ENCODE measurements at places on chromosomes 3 and 15. TPM values are rescaled to one million over a fixed set of nuclear protein-coding genes. Genes with fewer than 3 reads are reported as not detected.

DNA sequence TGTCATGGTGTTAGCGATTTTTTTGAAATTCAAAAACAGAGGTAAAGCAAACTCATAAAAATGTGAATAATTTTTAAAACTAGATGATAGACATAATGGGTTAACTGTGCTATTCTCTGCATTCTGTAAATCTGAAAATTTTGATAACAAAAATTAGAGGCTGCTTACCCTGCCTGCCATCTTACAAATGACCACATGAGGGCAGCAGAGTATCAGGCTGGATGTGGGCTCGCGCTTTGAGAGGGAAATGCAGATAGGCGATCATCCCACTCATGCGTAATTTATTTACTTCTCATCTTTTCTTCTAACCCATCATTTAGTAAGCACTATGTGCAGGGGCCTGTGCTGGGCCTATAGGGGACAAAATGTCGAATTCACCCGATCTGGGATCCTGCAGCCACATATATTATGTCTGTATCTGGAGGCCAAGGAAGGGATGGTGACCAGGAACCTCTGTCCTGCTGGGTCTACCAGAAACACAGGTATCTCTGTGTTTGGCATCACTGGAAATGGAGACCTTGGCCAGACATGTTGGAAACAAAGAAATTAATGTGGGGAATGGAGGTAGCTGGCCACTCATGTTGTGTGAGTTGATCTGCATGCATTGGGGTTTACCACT lies 7.8 kb upstream of the RAD18 start:
- no peak overlapping the region for H3K27ac ChIP-seq
- H3K4me3 ChIP-seq, result no peak overlapping the region

- no peak for DNase-seq
- H3K4me3 ChIP-seq, result no peak overlapping the region
- H3K27me3 ChIP-seq, result no peaks in the 10 kb centered on the region
- H3K36me3 ChIP-seq, result no peaks in the 10 kb centered on the region
- no peaks in the 10 kb centered on the region for H3K4me1 ChIP-seq
- no peak overlapping the region for H3K27ac ChIP-seq
Measured at GRCh38 chr15:82613747-82614146, 33.4 kb downstream of the CPEB1 start.

The GCNT3 gene
- 0.26 TPM for total RNA-seq

GRCh38 chr15:69194854-69195253 lies 34.4 kb downstream of the GLCE start:
- H3K4me1 ChIP-seq, result peaks cover 2% of the 10 kb centered on the region
- no peak for DNase-seq
- no peak overlapping the region for H3K4me3 ChIP-seq
- no peaks in the 10 kb centered on the region for H3K36me3 ChIP-seq
- H3K27ac ChIP-seq, result no peak overlapping the region
- H3K27me3 ChIP-seq, result no peaks in the 10 kb centered on the region

The ROPN1 gene
- total RNA-seq, result not detected

DNA sequence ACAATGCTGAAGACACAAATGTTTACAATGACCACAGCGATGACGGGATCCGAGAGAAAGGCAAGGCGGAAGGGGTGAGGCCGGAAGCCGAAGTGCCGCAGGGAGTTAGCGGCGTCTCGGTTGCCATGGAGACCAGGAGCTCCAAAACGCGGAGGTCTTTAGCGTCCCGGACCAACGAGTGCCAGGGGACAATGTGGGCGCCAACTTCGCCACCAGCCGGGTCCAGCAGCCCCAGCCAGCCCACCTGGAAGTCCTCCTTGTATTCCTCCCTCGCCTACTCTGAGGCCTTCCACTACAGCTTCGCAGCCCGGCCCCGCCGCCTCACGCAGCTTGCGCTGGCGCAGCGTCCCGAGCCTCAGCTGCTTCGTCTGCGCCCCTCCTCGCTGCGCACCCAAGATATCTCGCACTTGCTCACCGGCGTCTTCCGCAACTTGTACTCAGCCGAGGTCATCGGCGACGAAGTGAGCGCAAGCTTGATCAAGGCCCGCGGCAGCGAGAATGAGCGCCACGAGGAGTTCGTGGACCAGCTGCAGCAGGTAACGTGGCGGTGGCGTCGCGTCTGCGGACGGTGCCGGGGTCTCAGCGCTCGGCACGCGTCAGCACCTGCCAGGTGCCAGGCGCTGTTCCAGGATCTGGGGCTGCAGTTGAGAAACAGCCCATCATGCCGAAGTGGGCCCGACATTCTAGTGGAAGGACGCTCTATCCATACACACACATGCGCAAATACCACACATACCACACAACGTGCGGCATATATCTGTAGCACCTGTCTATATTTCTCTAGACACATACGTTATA lies at the start of gene DLEC1:
Gene DLEC1, plus strand, starts transcription at position 108 of the 798 bp plus-strand sequence. Its CDS starts 18 bp downstream, at position 126.
- peaks cover 12% of the 10 kb centered on the region for H3K27me3 ChIP-seq
- DNase-seq, result peak; percentile 53
- peak within 1 kb of the TSS; percentile 42 for H3K4me3 ChIP-seq

The CFAP100 gene
- not detected for total RNA-seq
